ENCODE measurements at places on chromosomes 5 and 9.
A peak's percentile ranks its signal among the peaks of the same experiment; 100 is the strongest.

DNA sequence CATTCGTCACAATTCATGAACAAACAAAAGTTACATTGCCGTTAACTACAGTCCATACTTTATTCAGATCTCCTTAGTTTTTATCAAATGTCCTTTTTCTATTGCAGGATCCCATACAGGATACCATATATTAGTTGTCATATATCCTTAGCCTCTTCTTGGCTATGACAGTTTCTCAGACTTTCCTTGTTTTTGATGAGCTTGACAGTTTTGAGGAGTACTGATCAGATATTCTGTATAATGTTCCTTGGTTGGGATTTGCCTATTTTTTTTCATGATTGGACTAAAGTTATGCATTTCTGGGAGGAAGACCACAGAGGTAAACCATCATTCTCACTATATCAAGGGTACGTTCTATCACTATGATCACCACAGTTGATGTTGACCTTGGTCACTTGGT is 1627.4 kb upstream of the C9orf72 start:
- DNase-seq = no peak

- no peak for DNase-seq
Observed at GRCh38 chr9:95206143-95206542, 111.4 kb downstream of the FANCC start.

DNA sequence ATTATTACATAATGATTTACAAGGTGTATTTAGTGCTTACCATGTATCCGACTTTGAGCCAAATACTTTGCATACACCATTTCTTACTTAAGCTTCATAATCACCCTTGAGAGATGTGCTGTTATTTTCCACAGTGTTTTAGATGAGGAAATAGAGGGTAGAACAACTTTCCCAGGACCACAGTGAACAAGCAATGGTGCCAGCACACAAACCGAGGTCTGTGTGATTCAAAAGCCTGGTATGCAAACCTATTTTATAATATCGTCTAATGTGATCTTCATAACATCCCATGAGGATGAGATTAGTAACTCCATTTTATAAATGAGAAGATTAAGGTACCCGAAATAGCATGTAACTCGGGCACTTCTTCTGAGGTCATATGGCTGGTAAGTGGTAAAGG is 294.7 kb downstream of the NSG2 start:
- no peak for DNase-seq

- no peak for DNase-seq
Observed at GRCh38 chr9:3980771-3981170, 319.1 kb downstream of the GLIS3 start.

DNA sequence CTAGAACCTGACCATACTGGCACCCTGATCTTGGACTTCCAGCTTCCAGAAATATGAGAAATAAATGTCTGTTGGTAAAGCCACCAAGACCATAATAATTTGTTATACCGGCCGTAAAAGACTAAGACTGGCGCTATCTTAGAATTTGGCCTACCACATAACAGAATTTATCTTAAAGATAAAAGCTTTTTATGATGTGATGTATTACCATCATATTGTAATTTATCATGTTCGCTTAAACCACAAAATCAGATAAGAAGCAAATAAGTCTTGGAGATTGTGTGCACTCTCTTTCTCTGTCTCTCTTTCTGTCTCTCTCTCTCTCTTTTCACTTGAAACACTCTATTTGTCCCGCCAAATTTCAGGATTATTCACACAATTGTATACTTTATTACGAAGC is 35.6 kb downstream of the FST start:
- DNase-seq = no peak

GRCh38 chr5:92635001-92635461 is 946.0 kb downstream of the NR2F1-AS1 start:
- no peak for DNase-seq

DNA sequence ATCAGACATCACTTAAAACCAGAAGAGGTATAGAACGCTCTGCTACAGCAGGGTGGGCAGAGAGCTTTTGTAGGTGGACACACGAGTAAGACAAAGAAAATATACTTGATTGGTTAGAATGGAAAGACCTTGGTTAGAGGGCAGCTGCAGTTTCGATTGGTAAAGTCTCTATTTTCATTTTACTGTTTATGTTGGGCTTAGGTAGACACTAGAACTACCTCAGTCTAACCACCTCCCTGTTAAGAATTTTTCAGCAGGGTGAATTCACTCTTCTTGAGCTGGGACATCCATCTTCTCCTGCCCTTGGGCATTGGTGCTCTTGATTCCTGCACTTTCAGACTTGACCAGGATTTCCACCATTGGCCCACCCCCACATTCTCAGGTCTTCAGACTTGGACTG is 116.3 kb downstream of the BASP1 start:
- no peak for DNase-seq

DNA sequence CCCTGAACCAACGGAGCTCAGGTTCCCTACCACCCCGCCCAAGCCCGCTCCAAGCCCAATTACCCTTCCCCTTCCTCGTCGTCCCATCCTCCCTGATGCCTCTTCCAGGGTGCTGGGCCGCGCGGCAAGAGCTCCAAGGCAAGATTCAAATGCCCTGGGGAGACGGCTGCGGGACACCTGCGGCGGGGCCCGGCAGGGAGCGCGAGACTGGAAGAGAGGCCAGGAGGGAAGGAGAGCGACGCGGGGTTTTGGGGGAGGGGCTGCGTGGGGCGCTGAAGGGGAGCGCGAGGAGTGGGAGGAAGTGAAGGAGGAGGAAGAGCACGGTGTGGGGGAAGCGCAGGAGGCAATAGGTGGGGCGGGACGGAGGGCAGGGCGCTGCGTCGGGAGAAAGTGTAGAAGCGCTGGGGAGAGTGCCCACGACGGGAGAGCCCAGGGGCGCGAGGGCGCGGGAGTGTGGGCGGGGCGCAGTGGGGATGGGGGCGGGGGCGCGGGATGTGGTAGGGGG is 975 bp upstream of the NXNL2 start:
- no peak for DNase-seq

GRCh38 chr9:110767559-110768063 is 99.0 kb downstream of the MUSK start:
- no peak for DNase-seq

DNA sequence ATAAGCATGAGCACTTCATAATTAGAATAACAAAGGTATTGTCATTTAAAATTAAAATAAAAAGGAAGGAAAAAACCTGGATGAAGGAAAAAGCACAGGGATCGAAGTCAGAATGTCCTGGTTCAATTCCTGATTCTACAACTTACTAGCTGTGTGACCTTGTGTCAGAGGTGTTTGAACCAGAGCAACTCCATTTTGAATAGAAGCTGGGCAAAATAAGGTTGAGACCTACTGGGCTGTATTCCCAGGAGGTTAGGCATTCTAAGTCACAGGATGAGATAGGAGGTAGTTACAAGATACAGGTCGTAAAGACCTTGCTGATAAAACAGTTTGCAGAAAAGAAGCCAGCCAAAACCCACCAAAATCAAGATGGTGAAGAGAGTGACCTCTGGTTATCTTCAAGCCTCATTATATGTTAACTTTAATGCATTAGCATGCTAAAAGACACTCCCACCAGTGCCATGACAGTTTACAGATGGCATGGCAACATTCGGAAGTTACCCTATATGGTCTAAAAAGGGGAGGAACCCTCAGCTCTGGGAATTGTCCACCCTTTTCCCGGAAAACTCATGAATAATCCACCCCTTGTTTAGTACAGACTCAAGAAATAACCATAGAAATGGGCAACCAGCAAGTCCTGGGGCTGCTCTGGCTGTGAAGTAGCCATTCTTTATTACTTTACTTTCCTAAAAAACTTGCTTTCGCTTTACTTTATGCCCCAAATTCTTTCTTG is 412.7 kb downstream of the PIK3R1 start:
- no peak for DNase-seq

- DNase-seq = peak; percentile 27
Observed at GRCh38 chr9:14693251-14693861, at the start of gene ZDHHC21. Gene ZDHHC21, minus strand, starts transcription at chr9:14693432. Its CDS starts 19,092 bp downstream, at chr9:14674340.

DNA sequence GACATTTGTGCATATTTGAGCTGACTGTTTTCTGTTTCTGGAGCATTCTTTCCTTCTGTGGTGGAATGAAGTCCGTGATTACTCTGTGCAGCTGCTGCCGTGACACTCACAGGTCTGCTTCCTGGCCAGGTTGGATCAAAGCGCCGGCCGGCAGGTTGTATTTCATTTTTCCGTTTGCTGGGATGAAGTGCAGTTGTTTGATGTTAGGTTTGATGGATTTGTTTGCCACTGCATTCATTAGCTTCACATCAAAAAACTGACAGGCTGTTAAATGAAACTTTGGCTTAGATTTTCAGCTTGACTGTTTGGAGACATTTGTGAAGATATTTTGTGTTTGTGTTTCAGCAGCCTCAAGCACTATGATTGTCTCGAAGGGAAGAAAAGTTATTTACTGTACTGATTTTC is 140.1 kb downstream of the KDM4C start:
- no peak for DNase-seq

- DNase-seq = peak; percentile 50
Observed at GRCh38 chr9:35954942-35955546, 2.9 kb downstream of the OR2S2 start.

- no peak for DNase-seq
Observed at GRCh38 chr5:56481428-56482357, 248.6 kb upstream of the ANKRD55 start.

DNA sequence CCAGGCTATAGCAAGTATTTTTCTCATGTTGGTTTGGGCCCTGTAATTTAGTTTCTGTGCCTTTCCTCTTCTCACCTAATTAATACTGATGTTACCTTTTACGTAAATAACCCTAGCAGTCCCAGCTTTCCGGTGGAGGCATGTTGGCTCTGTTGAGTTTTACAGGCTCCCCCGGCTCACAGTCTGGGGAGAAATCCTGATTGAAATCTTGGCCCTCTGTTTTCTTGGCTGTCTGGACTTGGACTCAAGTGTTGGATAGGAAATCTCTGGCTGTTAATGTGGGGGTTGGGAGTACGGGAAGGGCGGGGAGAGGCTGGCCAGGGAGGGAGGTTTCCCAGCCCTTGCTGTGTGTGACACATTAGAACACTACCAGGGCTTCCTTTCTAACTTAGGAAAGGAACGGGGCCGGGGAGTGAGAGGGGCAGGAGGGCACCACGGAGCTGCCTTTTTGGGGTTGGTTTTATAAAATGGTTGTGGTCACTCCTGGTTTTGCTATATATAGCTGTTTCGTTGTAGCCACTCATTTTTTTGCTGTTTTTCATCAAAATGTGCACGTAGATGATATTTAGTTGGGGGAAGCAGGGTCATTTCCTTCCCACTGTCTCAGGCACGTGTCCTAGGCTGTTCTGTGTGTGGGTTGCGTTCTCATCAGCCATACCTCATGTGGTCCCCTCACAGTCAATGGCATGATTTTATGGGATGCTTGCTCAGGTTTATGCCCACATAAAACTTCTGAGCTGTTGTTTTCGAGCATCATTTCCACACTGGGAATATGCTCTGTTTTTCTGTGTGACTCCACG is 11.0 kb downstream of the TRIO start:
- no peak for DNase-seq
